ENCODE measurements at places on chromosomes 16 and 17.
A peak's percentile ranks its signal among the peaks of the same experiment; 100 is the strongest.

GRCh38 chr17:1577182-1577581, 14.6 kb upstream of the PITPNA start:
- DNase-seq, result no peak

- DNase-seq, result no peak
Observed at GRCh38 chr17:29594519-29595090, 1.7 kb downstream of the ANKRD13B start.

GRCh38 chr17:44120851-44121605, 2.4 kb downstream of the HDAC5 start:
- DNase-seq, result no peak

DNA sequence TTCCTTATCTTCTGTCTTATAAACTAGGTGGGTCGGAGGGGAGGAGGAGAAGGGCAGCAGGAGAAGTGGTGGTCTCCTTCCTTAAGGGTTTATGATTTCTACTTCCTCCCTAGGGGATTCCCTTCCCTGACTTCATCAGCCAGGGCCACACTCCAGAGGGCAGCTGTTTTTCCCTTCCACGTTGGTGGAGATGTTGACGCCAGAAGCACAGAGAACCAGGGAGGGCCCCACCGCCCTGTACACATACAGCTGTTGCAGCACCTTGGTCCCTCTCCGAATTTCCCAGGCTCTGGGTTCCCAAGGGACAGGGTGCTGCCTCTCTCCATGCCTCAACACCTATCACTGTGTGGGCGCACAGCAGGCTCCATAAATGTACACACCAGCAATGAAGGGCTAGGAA, 5.6 kb upstream of the SLC6A4 start:
- DNase-seq, result no peak

DNA sequence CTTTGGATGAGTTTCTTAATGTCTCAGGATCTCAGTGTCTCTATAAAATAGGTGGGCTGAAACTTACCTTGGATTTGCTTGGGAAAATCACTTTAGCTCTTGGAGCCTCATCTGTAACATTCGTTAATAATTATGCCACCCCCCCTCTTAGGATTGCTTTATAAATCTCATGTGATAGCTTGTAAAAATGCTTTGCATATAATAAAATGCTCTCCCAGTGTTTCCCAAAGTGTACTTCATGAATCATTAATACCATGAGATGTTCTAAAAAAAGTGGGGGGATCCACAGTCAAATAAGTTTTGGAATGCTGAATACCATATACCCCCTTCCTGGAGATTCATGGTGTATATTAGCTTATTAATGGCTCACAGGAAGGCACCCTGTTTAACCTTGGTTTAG, 5.2 kb downstream of the KRT39 start:
- no peak for DNase-seq

DNA sequence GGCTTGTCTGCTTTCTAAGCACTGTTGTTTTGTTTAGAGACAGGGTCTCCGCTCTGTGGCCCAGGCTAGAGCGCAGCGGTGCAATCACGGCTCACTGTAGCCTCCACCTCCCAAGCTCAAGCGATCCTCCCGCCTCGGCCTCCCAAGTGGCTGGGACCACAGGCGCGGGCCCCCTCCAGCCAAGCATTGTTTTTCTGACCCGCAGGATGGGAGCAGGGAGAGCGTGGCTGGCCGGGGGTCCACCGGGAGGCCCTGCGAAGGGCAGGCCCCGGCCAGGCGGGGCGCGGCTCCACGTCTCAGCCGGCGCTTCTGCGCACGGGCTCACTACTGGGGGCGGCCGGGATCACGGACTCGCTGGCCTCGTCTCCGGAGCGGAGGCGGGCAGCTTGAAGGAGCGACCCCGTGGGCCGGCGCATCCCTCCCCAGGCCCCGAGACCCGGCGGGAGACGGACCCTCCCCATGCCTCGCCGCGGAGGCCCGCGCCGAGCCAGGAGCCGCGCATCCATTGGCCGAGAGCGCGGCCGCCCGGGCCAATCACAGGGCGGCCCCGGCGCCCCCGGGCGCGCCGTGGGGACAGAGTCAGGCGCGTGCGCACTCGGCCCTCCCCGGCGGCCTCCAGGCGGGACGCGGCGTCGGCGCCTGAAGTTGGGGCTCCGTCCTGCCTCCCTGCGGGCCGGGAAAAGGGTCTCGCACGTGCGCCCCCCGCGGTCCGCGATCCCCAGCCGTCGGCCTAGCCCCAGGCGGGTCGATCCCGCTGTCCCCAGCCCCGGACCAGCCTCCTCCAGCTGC, 24.9 kb downstream of the ACTG1 start:
- peak; percentile 86 for DNase-seq

DNA sequence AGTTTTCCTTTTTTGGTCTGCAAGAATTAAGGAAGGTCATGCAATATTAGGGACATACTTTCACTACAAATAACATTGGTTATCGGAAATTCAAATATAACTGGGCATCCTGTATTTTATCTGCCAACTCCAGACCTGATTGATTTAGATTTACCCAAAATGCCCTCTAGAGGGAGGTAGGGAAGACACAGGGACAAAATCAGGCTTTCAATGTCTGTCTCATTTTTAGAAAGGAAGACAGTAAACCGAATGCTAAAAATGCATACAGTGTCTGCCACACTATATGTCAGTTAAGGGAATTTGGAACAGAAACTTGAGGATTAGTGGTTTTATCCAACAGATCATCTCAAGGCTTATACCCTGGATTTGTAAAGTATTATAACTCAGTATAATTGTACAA, 161.7 kb upstream of the SOX9 start:
- DNase-seq, result no peak

GRCh38 chr17:18877104-18877645, 19.2 kb downstream of the PRPSAP2 start:
- no peak for DNase-seq

DNA sequence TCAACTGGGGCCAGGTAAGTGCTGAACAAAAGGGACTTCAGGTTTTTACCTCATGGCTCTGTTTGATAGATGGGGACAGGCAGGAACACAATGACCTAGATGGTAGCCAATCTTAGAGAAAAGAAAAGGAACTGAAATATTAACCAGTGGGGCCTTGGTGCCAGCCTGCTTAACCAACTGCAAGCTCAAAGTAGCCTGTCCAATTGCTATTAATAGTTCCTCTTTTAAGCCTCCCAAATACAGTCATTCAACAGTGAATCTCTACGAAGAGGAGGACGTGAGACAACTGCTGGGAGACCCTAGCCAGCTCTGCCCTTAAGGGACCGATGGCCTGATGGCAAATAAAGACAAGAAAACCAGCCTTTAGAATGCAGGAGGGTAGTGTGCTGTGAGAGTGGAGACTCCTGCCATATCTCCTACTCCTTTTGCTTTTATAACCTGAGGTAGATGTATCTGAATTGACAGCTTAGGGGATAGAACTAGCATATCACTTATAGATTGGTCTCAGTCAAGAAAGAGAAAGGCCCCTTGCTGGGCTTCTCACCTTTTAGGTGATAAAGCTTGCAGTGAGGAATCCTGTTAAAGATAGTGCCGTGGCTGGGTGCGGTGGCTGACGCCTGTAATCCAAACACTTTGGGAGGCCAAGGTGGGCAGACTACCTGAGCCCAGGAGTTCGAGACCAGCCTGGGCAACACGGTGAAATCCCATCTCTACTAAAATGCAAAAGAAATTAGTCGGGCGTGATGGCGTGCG, 28.3 kb downstream of the ARSG start:
- DNase-seq, result no peak

GRCh38 chr16:64522548-64522947, 599.3 kb downstream of the CDH11 start:
- no peak for DNase-seq

GRCh38 chr17:36617773-36618172, 16.4 kb downstream of the MRM1 start:
- no peak for DNase-seq

DNA sequence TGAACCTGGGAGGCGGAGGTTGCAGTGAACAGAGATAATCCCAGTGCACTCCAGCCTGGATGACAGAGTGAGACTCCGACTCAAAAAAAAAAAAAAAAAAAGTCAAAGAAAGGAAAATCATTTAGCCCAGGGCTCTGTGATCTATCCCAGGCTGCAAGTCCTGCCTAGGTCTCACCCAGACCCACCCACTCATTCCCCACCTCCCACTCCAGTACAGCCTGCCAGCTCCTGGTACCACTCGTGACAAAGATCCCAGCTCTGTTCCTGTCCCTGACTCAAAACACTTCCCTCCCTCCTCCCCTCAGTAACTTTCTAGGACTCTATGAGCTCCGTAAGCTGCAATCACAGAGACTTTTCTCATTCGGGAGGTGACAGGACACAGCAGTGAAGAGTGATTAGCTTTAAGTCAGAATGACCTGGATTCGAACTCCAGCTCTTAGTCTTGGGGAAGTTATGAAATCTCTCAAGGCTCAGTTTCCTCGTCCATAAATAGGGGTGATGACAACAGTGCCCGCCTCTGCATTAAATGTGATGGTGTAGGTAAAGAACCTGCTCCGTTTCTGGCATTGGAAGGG, 28.0 kb upstream of the MRPS23 start:
- no peak for DNase-seq

DNA sequence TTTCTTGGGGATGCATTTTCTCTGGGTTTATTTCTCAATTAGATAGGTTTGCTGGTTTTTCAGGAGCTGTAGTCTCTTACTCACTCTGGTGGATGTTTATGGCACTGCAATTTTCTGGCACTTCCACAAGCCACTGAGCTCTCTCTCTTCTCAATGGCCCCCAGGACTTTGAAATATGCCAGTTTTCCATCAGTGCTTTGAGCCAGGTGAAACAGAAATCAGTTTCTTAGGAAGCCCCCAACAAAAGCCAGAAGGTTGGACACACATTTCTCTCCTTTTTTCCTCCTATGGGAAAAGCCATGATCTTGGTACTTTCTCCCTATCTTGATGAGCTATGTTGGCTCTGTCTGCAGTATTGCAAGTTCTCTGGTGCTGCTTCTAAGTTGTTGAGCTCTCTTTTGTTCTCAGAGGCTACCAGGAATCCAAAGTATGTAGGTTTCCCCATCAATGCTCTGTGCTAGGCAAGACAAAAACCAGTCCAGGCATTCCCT, 90.7 kb upstream of the SMIM36 start:
- DNase-seq, result peak; percentile 32

DNA sequence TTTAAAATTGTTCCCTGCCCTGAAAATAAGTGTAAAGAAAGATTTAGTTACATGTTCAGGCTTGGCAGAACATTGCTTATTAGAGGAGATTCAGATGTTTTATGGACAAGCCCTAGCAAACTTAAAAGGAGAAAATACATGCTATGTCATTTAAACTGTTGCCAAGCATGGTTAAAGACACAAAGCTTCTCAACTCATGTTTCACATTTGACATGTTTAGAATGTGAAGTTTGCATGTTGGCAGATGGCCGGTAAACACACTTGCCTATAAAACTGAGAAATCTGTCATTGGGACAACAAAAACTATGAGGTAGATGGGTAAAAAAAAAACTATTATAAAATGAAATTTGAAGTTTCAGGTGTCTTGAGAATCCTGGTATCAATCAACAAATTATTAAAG, 5.8 kb downstream of the KRTAP29-1 start:
- DNase-seq, result no peak

DNA sequence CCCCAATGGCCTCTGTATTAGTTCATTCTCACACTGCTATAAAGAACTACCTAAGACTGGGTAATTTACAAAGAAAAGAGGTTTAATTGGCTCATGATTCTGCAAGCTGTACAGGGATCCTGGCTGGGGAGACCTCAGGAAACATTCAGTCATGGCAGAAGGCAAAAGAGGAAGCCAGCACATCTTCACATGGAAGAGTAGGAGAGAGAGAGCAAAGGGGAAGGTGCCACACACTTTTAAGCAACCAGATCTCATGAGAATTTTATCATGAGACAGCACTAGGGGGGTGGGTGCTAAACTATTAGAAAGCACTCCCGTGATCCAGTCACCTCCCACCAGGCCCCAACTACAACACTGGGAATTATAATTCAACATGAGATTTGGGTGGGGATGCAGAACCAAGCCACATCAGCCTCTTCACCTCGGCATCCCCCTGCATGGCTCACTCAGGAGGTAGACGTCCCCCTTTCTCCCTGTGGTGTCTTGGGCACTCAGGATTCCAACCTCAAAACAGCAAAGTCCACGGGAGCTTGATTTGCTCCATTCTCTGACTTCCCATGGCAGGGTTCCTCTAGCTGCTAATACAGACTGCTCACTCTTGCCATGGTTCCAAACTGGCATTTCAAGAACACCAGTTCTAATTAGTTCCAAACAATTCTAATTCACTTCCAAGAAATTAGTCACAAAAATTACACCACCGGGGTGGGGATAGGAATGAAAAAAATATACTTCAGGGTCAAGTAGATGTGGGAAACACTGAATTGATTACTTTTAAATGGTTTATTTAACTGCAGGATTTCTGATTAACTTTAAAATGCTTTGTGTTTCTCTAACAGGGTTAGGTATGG, 203.8 kb upstream of the HSBP1 start:
- no peak for DNase-seq

- DNase-seq, result no peak
Observed at GRCh38 chr17:10668775-10669174, 11.7 kb upstream of the MYH3 start.

GRCh38 chr17:21140911-21141310, 14.1 kb downstream of the DHRS7B start:
- DNase-seq, result no peak

- DNase-seq, result no peak
Observed at GRCh38 chr16:56475201-56475600, 23.8 kb downstream of the OGFOD1 start.

- DNase-seq, result peak; percentile 44
Observed at GRCh38 chr16:10619271-10619849, 39.0 kb upstream of the EMP2 start.

DNA sequence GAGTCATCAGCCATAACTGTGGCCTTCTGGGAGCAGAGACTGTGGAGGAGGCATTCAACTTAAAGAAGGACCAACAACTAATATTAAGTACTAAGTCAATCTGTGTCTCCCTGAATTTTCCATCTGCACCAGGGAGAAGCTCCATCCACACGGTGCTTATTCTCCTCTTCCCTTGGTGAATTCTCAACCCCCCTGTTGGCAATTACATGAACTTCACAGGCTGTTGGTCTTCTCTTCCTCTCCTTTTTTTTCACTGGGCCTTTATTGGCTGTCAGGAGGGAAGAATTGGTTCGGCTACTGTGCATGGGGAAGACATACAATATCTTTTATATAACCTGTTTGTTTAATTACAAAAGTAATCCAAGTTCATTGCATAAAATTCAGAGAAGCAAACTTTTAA, 152.8 kb upstream of the IRX6 start:
- DNase-seq, result no peak

DNA sequence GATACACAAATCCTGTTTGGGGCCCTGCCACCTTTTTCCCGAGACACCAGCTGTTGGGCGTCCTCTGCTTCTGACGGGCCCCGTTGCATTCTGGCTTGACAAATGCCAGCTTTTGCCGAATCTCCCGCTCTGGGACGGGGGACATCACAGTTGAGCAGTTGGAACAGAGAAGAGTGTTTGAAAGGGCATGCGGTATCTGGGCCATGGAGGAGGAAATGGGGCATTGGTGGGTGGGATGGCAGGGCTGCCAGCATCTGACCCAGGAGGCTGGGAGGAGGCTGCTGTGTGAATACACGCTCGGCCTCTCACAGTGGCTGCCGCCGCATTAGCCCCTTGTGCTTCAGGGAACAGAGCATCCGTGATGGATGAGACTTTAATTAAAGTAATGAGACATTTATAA, 184.3 kb upstream of the TNRC6C start:
- no peak for DNase-seq
